CD4-positive, alpha-beta T cell treated with Interleukin-15 for 4 hours (primary cell): ENCODE measurements at places on chromosomes 12 and 14.

- no peak for DNase-seq
These were observed 23.6 kb upstream of the FAM181A start for GRCh38 chr14:93903342-93904184.

DNA sequence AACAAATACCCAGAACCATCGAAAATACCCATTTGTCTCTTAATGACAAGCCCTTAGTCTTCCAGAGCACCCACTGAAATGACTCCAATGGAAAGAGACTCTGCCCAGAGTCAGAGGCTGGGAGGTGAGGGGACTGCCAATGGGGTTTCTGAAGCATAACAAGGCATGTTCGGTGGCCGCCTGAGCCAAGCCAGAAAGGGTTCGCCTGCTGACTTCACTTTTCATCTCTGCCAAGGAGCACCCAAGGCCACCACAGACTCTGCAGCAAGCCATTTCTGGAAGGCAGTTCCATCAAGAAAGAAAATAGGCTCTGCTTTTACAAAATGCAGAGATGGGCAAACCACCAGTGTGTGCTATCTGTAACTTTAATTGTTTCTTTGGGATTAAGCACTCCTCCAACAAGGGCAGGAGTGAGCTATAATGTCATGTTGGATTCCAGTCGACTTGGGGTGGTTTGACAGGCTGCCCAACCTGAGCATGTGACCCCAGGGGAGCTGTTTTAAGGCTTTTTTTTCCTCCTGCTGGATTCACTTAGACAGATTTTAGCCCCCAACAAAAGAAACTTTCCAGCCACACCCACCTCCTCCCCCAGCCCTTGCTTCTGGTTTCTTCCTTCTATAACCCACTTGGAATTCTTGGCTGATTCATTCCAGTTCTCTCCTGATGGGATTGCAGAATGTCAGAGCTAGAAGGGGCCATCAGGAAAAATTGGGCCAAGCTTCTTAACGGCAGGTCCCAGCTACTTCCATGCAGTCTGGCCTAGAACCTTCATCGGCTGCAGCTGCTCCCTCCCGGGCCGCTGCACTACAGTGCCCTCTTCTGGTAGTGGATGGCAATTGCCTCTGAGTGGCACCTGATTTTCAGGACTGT is 24.1 kb downstream of the CKAP4 start:
- DNase-seq: peak; percentile 80

GRCh38 chr12:6757028-6757690 is 4.2 kb upstream of the MLF2 start:
- DNase-seq: no peak

- peak; percentile 24 for DNase-seq
These were observed 6.2 kb downstream of the ANKRD13A start for GRCh38 chr12:110005319-110005973.
